ENCODE measurements at places on chromosomes 6 and 20.

DNA sequence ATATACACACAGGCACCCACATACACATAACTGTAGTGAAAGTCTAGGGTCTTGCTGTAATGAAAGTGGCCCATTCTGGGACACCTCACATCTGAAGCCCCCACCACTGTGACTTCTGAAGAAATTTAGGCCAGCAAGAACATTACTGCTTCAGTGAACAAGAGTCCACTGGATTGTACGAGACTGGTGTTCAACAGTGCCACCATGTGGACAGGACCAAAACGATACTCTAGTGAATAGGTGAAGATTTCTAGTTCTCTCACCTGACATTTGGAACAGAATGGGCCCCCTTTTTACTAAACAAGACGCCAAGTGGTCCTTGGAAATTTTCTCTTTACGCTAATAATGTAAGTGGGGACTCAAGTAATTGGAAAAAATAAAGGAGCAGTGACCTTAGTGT is 156.9 kb downstream of the MAFB start:
- no peak for DNase-seq

DNA sequence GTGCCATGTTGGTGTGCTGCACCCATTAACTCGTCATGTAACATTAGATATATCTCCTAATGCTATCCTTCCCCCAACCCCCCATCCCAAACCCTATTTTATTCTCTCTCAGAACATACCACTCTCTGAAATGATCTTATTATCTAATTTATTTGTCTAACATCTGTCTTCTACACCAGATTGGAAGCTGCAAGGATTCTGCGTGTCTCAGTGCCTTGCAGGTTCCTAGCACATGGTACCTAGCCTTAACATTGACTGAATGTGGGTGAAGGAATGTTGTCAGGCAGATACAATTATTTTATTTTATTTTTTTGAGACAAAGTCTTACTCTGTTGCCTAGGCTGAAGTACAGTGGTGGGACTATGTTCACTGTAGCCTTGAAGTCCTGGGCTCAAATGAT is 124.9 kb downstream of the BCAS1 start:
- no peak for DNase-seq

DNA sequence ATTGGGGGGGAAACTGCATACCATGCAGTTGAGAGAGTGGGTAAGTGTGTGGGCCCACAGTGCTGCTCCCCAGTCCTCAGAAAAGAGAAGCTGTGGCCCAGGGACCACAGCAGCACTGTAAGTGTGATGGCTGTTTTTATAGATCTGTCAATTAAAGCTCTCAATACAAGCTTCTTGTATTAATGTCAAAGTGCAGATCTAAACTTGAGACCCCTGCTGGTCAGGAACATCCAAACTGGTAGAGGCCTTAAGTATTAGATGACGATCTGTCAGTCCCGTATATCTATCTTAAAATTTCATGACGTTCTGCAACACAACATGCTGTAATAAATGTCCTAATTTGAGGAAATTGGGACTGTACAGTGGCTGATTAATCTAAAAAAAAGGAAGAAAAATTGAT is 74.8 kb downstream of the TULP4 start:
- no peak for DNase-seq

GRCh38 chr20:19423900-19424620 is 211.6 kb downstream of the SLC24A3 start:
- DNase-seq = no peak

DNA sequence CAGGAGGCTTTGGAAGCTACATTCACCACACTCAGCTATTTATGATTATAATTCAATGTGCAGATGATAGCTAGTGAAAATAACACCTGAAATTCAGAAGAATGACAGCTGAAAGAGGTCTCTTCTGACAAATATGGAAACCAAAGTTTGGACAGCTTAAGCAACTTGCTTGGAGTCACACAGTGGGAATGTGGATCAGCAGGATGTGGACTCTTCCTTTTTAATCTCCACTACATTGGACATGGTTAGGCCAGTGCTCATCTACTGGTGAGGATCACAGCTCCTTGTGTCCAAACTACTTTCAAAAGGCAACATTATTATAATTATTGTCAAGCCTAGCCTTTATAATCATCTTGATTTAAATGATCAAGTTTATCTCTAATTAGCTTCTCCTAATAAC is 10.4 kb downstream of the TRAPPC3L start:
- DNase-seq = no peak

- no peak for DNase-seq
These were observed 158.3 kb downstream of the GRM4 start for GRCh38 chr6:33987531-33988021.

DNA sequence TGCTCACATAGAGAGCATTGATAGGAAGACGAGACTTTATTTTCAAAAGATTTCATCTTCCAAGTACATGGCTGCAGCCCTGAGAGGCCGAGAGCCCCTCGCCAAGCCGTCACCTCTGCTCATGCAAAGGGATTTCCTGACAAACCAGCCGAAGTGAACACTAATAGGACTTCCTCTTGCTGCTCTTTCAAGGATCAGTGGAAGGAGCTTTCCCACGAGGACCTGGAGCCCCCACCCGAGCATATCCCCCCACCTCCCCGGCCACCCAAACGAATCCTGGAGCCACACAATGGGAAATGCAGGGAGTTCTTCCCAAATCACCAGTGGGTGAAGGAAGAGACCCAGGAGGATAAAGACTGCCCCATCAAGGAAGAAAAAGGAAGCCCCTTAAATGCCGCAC is 69.3 kb downstream of the PTPN1 start:
- DNase-seq = no peak

GRCh38 chr6:157221817-157222175 is 101.5 kb downstream of the TMEM242 start:
- no peak for DNase-seq

GRCh38 chr6:74871757-74872156 is 334.1 kb downstream of the COL12A1 start:
- no peak for DNase-seq

- DNase-seq = no peak
These were observed 27.6 kb upstream of the MCUR1 start for GRCh38 chr6:13841936-13842335.

GRCh38 chr6:91155129-91155785 is 568.4 kb upstream of the MAP3K7 start:
- DNase-seq = no peak

DNA sequence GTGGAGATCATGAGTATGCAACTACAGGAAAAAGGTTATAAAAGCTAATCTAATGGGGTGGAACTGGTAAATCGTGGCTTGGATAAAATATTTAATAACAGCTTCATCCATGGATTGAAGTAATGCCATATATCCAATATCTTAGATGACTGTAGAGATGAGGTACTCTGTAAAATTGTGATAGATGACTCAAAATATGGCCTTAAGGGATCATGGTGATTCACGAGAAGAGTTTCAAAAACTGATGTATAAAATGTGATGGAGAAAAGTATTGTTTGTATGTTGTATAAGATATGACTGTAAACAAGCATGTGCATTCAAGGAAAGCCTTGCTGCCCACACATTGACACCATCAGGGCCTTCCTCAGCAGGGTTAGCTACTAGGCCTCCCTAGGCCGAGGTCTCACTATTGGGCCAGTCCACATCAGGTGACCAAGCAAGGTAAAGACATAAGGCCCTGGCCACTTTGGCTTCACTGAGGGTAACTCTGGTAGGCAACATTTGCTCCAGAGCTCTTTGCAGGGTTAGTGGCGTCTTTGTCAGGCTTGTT is 17.7 kb upstream of the CCN6 start:
- DNase-seq = no peak

DNA sequence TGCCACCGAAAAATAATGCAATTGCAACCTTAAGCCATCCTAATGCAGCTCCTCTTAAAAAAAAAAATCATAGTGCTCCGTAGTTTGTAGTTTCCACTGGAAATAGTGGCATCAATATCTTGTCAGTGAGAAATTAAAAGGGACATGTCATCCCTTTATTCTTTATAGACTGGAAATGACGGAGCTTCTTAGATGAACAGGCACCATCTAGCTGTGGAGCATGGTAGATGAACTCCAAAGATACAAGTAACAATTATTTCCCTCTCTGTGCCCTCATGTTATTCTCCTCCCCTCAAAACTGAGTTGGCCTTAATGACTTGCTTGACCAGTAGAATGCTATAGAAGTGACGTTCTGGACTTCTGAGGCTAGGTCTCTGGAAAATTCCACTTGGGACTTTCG is 268.1 kb upstream of the SPTLC3 start:
- DNase-seq = no peak

Measured in CD8-positive, alpha-beta memory T cell (primary cell).